ENCODE measurements at places on chromosomes 4 and X.

DNA sequence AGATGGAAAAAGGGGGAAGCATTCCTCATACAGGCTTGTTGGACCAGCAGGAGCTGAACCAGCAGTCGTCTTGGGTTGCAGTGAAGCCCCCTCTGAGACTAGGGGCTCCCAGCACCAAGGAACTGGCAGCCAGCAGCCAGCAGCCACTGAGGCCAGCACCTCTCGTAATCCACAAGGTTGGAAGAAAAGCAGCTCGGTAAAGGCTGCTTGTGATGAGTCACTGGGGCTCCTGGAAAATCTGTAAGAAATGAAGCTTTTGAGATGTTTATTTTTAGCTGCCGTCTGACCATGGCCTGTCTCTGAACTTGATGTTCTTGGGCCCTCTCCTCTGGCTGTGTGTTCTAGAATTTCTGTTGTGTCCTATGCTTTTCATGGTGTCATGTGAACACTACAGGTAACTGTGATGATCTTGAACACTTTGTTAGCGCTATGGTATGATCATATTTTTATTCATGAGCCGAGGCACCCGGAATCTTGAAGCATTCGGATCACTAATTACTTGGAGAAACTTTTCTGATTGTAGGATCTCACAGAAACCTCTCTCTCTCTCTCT is 18.6 kb downstream of the CLCN4 start:
- no peak for DNase-seq

GRCh38 chr4:78754872-78755271 is 21.3 kb upstream of the BMP2K start:
- DNase-seq: no peak

- no peak for DNase-seq
These were observed 97.3 kb downstream of the NR3C2 start for GRCh38 chr4:148344941-148345340.

DNA sequence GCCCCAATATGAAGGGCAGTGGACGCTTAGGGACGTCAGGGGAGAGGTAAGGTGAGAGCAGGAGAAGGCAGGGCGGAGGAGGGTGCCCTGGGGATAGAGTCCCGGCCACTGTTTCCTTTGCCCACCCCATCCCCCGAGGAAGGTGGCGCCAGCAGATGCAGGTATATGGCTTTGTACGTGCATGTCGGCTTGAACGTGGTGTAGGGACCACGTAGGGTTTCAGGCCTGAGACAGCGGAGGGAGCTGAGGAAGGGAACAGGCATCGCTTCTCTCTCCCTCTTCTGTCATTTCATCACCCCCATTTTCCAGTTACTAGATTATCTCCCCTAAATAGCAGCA is 97.9 kb downstream of the PHKA2 start:
- no peak for DNase-seq

- no peak for DNase-seq
These were observed 12.1 kb downstream of the TBL1X start for GRCh38 chrX:9476810-9477575.

DNA sequence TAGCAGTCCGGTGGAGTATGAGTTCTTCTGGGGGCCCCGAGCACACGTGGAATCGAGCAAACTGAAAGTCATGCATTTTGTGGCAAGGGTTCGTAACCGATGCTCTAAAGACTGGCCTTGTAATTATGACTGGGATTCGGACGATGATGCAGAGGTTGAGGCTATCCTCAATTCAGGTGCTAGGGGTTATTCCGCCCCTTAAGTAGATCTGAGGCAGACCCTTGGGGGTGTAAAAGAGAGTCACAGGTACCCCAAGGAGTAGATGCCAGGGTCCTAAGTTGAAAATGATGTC is 852 bp downstream of the MAGEH1 start:
- no peak for DNase-seq

DNA sequence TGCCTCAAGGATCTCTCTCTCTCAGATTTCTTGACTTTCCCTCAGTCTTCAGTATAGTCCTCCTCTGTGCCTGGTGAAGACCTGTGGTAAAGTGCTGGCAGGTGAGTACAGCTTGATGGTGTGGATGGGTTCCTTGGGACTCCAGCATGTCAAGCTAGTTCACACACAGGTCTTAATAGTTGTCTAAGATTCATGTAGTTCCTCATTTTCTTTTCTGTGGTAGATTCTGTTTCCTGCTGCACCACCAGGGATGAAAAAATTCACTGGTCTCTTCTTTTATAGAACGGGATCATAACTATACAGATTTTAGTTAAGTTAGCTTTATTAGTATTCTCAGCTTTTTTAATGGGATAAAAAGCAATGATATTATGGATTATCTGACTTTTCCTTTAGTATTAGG is 32.5 kb upstream of the PAQR3 start:
- no peak for DNase-seq

DNA sequence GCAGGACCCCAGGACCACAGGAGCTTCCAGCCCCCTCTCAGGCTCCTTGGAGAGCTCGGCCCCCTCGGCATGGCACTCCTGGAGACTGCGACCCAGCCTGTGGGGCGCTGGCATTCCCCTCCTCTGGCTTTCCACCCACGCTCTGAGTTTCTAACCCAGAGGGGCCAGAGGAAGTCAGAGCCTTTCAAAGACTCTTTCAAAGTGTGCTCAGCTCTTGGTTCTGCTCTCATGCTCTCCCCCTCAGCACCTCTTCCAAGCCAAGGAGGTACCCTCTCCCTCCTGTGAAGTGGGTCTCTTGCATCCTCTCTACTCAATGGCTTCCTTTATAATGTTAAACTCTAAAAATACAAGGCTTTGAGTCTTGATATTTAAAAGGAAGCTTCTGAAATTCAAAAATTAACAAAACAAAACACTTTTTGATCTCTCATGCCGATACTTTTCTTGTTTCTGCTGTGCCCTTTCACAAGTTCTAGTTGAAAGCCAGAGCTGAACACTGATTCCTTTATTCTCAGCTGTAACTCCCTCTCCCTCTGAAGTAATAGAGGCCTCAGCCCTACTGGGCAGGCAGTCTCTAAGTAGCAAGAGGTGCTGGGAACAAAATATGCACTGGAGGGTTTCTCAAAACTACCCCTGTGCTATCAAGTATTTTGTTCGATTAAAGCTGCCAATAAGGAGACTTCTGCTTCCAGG is 82.8 kb downstream of the NAT8L start:
- DNase-seq: no peak

All from suppressor macrophage treated with lipopolysaccharide for 4 hours (primary cell).